ENCODE measurements at places on chromosomes 1 and 21.
A peak's percentile ranks its signal among the peaks of the same experiment; 100 is the strongest.

DNA sequence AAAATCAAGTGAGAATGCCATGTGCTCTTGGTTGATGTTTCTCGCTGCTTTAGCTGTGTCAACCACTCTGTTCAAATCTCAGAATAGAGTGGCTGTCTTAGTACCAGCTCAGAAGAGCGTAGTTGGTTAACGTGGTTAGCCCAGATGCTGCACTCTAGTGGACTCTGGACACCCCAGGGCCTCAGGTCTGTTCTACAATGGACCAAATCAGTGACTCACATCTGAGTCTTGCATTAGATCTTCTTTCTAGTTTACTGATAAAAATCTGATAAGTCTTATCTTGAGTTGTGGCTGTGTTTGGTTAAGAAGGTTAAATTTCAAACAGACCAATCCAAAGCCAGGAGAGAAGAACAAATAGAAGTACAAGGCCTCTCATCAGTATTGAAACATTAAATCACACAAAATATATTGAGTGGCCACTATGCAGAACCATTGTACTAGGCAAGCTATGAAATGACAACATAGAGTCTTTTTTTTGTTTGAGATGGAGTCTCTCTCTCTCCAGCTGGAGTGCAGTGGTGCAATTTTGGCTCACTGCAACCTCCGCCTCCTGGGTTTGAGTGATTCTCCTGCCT, 104.1 kb downstream of the NR5A2 start:
- no peak for DNase-seq

DNA sequence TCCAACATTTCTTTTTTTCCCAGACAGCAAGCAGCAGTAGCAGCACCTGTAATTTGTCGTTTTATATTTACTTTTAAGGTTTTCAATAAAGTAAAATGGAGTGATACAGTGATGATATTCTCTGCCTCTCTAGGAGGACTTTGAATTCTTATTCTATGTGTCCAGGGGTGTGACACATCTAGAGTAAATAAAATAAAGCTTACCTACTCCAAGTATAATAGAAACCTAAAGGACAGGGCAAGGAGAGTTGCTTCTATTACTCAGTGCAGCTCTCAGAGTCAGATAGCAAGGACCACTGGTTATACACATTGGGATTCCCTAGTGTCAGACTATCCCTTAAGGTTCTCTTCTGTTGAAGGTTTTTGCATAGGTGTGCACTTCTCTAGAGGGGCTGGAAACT, 95.9 kb downstream of the LMO4 start:
- DNase-seq = no peak

DNA sequence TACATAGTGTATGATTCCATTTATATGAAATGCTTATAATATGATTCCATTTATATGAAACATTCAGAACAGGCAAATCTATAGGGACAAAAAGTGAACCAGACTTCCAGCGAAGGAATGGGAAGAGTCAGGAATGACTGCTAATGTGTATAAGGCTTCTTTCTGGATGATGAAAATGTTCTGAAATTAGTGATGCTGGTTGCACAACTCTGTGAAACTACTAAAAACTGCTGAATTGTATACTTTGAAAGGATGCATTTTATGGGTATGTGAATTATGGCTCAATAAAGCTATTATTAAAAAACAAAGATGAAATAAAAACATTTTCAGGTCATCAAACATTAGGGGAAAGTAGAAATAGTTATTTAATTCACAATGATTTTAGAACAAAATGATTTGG, 14.1 kb upstream of the IL24 start:
- DNase-seq = no peak

DNA sequence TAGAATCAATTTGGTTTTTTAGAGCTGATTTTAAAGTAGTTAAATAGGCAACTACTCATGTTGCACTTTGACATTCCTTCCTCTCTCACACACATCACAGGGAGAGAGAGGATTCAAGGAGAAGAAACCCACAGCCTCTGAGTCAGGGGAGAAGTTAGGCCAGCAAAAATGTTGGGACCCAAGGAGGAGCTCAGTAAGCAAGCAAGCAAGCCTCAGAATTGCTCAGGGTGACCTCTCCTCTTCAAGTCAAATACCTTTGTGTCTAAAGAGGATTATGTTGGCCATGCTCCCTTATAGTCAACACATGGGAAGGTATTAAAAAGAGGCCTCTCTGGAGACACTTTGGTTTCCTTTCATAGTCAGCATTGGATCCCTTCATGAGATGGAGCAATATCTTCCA, 80.5 kb upstream of the WARS2 start:
- peak; percentile 45 for DNase-seq

GRCh38 chr1:193262661-193263060, 76.2 kb upstream of the B3GALT2 start:
- DNase-seq = no peak

- no peak for DNase-seq
These were observed 777 bp upstream of the TRIM67 start for GRCh38 chr1:231160895-231161666.

DNA sequence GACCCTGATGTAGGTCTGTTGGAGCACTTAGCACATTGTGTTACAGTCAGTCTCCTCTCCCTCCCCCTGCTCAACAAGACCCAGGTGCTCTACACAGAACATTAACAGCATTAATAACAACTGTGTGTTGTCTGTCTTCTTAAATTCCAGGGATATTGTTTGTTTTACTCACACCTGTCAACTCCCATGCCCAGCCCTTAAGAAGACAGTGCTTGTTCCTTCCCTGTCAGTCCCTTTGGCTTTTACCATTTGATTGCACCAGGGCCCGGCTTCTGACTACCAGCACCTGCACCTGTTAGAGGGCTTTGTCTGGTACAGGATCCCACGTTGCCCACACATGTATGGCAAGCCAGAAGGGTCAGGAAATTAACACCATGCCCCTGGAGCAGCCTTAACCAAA, 11.7 kb downstream of the RIMKLA start:
- DNase-seq = no peak

GRCh38 chr21:38349111-38349746, 92.4 kb downstream of the KCNJ15 start:
- no peak for DNase-seq

DNA sequence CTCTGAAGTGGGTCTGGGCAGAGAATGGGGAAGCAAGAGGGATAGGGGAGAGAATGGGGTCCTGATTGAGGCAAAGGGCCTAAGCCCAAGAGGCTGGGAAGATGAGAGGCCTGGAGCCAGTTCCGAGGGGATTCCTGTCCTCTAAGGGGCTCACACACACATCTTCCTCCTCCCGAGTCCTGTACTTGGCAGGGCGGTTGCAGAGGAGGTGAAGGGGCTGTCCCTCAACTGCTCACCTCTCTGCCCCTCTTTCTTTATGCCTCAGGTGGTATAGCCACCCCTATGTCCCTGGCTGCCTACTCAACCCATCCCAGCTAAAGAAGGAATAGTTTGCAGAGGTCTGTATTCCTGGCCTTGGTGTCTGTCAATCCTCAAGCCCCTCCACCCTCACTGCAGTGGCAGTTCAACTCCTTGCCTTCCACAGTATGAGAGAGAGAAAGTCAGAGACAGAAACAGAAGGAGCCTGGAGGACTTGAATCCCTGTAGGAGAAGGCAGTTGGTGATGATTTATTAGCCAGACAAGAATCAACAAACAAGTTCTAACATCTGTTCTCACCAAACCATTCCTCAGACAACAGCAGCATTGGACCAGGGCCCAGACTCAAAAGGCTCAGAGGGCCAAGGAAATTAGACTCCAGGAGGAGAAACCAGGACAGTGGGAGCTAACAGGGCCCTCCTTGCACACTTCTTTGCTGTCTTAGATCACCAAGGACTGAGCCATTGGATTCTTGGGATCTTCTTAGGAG, 10.7 kb downstream of the SH2D2A start:
- DNase-seq = peak; percentile 87

DNA sequence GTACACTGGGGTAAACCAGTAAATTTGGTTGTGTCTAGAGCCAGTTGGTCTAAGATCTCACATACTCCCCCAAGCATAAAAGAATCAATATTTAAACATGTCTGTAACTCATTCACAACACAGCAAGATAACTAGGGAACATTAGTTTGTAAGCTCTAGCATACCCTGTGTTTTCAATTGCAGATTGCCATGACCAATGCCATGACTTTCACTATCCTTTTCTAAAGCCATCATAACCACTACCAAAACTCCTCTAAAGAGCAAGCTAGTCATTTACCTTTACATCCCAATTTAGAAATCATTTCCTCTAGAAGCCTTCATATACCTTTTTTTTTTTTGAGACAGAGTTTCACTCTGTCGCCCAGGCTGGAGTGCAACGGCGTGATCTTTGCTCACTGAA, 56.5 kb upstream of the PLA2G4A start:
- no peak for DNase-seq

DNA sequence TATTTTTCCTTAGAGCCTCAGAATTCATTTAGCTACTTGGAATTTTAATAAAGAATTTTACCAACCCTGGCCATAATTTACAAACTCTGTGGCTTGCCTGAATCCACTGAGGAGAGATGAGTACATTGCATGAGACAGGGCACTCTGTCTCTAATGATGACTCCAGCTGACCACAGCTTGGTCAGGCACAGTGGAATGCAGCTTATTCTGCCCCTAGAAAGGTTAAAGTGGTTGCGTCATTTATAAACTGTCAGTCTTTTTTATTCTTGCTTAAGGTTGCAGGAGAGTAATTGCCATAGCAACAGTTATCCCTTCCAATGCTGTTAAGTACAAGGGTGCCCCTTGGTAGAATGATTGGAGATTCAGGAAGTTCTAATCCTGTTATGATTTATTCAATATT, 28.3 kb downstream of the PDE4B start:
- DNase-seq = peak; percentile 89

DNA sequence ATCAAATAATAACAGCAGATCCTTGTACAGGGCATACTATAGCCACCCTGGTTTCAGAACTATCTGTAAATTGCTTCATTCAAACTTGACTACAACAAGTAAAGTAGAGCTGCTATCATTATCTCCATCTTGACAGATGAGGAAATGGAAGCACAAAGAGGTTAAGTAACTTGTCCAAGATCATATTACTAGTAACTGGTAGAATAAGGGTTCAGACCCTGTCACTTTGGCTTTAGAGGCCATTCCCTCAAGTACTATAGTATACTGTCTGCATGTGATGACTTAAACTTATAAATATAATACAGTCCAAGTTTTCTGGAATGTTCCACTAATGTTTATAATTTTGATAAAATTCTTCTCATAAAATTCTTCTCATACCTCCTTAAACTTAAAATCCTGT, 24.8 kb downstream of the PGM1 start:
- DNase-seq = peak; percentile 24

DNA sequence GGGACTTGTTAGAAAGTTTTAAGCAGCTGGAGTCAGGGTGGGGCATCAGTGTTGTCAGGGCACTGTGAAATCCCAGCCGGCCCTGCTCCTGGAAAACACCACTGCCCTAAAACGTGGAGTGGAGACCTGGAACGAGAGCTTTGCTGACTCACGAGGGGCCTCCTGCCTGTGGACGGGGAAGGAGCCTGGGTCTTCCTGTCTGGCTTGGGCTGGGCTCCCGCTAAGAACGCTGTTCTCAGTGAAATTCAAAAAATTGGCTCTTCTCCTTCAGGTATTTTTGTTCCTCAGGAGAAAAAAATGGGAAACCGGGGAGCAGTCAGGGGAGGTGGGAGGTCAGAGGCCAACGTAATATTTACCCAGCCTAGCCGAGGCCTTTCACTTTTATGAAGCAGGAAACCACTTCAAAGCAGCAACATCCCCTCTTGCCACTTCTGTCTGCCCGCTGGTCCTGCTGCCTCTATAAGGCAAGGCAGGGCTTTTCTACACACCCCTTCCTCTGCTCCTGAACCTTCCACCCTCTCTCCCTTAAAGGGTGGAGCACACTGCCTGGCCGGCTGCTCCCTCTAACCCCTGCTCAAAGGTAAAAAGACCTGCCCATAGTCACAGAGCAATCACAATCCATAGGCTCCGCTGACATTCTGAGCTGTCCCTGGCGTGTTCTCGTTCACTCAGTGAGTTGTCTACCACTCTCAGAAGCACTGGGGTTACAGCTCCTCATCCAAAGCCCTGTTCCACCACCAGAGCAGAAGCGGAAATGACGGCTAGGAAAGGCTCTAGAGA, 8.0 kb downstream of the PLXNA2 start:
- DNase-seq = peak; percentile 65

GRCh38 chr1:180567654-180568053, 8.9 kb downstream of the OVAAL start:
- DNase-seq = peak; percentile 19

DNA sequence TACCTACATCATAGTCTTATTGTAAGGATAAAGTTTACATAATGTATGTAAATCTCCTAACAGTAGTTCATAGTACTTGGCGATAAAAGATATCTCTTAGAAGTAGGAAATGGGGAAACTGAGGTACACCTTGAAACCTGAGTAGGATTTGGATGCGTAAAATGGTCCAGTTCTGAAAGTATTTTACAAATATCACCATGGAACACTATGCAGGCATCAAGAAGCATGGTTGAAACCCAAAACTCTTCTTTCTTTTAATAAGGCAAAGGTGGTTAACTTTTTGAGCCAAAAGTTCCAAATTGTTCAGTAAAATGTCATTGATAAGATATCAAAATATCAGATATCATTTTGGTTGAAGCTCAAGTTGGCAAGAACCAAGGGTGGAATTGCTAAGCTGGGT, 46.0 kb downstream of the ROR1 start:
- DNase-seq = no peak

GRCh38 chr1:53655931-53656746, 82.8 kb downstream of the GLIS1 start:
- DNase-seq = peak; percentile 89

- DNase-seq = no peak
These were observed 638.2 kb downstream of the AMY1C start for GRCh38 chr1:104387716-104388508.

DNA sequence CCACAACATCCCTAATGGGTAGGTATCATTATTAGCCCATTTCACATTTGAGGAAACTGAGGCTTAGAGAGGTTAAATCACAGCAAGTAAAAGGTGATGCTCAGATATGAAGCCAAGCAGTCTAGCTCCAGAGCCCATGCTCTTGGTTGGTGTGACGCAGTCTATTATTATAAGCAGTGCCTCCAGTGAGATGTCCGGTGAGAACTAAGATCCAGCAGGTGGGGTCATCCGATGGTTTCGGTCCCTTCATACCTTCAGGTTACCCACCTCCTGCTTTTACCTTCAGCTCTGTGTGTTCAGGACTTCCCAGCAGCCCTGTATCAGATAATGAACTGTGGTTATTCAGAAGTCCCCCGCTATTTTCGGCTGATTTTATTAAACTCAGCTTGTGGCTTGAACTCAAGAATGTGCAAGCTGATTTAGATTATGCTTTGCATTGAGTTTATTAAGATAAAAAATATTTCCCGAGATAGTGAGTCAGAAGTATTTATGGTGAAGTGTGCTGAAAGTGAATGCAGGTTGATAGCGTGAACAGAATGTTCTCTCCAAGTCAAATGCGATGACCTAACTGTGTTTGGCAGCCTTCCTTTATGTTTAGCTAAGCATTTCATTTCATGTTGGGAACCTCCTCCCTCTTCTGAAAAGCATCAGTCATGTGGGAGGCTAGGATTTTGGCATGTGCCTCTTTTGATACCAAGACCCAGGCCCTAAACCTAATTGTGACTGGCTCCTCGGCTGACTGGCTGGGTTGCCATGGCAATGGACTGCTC, 160.9 kb upstream of the UBE2U start:
- DNase-seq = peak; percentile 62

GRCh38 chr1:203690730-203691129, 64.1 kb downstream of the ATP2B4 start:
- no peak for DNase-seq

Measured in GM03348 (cell line).